ENCODE measurements at places on chromosomes 1 and 21.

GRCh38 chr1:107339775-107340174 is 198.9 kb downstream of the NTNG1 start:
- no peak for DNase-seq

DNA sequence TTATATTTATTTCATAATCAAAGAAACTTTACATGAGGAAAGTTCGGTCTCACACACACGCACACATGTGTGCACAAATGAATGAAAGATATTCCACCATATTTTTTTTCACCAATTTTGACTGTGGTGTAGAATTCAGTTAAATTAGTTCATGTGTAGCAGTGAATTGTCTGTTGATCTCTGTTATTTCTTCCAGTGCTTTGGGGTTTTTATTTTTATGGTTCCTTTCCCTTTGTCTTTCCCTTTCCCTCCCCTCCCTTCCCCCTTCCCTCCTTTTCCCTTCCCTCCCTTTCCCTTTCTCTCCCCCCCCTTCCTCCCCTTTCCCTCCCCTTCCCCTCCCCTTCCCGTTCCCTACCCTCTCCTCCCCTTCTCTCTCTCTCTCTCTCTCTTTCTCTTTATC is 8.9 kb downstream of the RYR2 start:
- DNase-seq = no peak

DNA sequence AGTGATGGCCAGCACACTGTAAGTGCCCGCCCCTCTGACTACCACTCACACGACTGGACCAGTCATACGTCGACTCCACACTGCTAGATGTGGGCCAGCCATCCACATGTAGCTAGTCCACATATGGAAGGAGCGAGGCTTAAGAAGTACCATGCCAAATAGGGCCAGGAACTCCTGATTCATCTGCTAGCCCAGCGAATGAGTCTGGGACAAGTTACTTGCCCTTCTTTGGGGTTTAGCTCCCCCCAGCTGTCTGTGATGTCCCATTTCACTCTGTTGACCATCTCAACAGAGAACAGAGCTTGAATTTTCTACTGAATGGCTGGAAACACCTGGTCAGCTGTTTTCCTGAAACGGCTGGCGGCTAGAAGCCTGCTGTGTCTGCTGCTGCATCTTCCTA is 5.8 kb downstream of the CSRP1 start:
- no peak for DNase-seq

DNA sequence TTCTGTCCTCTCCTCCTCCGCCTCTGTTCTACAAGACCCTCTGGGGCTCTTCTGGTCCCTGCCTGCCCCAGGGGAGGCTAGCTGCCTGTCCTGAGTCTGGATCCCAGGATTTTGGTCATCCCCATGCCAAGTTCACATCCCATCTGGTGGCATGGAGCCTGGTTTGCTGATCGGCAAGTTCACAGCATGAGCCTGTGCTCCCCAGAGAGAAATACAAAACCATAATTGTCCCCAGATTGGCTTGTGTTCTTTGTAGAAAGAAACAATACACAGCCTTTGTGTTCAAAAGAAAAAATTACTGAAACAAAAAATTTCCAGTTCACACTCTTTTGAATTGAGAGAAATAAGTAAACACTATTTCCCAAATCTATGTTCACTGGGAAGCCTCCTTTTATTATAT is 149.4 kb upstream of the ZC3H12A start:
- DNase-seq = no peak

DNA sequence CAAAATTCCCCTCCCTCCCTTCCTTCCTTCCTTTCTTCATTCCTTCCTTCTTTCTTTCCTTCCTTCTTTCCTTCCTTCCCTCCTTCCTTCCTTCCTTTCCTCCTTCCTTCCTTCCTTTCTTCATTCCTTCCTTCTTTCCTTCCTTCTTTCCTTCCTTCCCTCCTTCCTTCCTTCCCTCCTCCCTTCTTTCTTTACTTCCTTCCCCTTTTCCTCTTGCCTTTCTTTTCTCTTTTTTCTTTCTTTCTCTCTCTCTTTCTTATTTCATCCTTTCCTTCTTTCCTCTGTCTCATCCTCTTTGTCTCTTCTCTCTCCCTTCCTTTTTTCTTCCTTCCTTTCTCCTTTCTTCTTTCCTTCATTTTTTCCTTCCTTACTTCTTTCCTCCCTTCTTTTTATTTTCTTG is 171.9 kb upstream of the BRINP3 start:
- DNase-seq = no peak

- no peak for DNase-seq
Measured at GRCh38 chr1:94260635-94261387, 23.4 kb upstream of the ARHGAP29 start.

- no peak for DNase-seq
Measured at GRCh38 chr1:3922201-3922725, 22.2 kb upstream of the C1orf174 start.

DNA sequence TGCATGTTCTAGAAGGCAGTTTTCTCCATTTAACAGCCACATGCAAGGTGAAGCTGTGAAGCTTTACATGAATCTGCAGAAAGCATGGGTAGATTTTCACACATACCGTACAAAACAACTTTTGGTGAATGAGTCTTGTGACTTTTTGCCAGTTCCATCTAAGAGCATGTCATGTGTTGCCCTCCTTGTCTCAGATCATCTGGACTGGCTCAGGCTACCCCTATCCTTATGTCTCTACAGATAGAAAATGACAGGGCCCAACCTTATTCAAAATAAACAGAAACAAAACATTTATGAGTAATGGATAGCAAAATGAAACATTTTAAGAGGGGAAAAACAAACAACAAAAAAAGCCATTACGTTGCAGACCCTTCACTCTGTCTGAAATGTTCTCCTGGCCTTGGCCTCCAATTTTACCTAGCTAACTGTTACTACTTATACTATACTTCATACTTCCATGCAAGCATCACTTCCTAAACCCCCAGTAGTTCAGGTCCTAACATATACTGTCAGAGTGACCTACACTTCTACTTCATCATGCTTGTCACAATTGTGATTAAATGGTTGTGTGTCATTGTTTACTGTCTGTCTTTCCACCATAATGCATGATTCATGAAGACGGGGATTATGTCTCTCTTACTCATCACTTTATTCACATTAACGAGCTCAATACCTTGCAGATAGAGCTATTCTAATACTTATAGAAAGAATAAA is 39.0 kb downstream of the LRRC8C start:
- no peak for DNase-seq

- DNase-seq = no peak
Measured at GRCh38 chr1:66383611-66384010, 150.3 kb upstream of the SGIP1 start.

GRCh38 chr21:43688906-43689305 is 29.5 kb downstream of the RRP1B start:
- no peak for DNase-seq

DNA sequence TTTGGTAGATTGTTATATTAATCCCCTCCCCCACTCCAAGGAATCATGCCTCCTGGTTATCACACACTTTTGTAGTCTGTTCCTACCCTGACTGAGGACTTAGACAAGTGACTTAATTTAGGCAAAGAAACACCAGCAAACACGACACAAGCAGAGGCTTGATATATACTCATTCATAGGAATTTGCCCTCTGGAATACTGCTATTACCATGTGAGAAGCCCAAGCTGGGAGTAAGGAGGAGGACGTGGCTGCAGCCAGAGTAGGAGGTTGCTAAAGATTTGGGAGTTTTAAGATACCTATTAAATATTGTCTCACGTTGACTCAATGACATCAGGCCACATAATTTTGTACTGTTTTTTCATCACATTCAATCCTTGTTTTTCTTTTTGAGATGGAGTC is 100.2 kb downstream of the LRRC53 start:
- no peak for DNase-seq

- DNase-seq = peak; percentile 24
Measured at GRCh38 chr1:229514578-229515275, 6.6 kb upstream of the NUP133 start.

- no peak for DNase-seq
Measured at GRCh38 chr1:6819246-6820040, 34.2 kb downstream of the CAMTA1 start.

GRCh38 chr1:21492356-21492625 is 16.9 kb upstream of the ALPL start:
- DNase-seq = no peak

DNA sequence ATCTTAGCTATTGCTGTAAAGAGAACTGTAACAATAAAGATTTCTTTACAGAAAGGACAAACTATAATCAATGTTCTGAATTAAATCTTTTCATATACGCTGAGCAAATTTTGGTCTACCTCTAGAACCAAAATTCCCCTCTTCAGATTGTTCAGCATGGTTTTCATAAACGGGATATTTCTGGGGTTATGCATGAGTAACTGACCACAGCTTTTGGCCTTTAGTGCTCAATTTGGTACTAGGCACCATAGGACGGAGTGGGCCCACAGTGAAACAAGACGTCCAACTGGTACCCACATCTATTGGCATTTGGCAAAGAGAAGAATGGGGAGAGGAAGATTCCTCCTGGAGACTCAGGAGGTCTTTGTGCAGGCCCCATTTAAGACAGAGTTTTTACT is 184.5 kb downstream of the TGFBR3 start:
- DNase-seq = no peak

DNA sequence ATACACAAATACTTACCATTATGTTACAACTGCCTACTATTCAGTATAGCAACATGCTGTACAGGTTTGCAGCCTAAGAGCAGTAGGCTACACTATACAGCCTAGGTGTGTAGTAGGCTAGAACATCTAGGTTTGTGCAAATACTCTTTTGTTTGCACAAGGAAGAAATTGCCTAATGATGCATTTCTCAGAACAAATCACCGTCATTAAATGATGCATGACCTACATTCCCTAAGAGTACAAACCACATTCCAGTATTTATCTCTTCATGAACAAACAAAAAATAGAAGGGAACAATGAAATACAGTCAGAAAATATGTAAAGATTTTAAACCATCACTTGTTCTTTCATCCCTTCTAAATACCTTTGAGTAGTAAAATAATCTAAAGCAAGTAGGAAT is 109.7 kb upstream of the HP1BP3 start:
- no peak for DNase-seq

DNA sequence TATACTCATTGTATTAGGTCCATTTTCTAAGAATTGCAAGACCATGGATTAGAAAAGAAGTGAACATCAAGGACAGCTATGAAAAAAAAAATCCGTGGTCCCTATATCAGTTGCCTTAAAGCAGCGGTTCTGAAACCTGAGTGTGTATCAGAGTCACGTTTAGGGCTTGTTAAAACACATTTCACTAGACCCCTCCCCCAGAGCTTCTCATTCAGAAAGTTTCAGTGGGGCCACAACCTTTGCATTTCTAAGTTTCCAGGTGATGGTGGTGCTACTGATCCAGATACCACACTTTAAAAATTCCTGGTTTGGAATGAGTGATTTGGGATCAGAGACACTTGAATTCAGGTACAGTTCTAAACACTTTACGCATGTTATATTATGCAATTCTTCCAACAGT is 96.1 kb upstream of the PRMT6 start:
- DNase-seq = peak; percentile 1

DNA sequence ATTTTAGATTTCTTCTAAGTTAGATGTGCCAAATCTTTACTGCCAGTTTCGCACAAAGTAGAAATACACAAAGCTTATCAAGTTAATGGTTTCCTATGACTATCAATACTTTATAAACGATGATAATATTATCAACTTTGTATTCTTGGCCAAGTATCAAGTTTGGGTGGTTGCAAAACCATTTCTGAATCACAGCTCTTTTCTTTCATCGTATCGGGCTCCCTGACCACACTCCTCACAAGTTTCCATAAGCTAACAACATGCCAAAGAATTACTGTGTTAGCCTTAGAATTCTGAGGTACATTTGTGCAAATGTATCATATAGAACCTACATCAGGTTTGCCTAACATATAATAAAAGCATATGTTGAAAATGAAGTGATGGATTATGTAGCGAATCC is 311.0 kb downstream of the KCTD3 start:
- no peak for DNase-seq

DNA sequence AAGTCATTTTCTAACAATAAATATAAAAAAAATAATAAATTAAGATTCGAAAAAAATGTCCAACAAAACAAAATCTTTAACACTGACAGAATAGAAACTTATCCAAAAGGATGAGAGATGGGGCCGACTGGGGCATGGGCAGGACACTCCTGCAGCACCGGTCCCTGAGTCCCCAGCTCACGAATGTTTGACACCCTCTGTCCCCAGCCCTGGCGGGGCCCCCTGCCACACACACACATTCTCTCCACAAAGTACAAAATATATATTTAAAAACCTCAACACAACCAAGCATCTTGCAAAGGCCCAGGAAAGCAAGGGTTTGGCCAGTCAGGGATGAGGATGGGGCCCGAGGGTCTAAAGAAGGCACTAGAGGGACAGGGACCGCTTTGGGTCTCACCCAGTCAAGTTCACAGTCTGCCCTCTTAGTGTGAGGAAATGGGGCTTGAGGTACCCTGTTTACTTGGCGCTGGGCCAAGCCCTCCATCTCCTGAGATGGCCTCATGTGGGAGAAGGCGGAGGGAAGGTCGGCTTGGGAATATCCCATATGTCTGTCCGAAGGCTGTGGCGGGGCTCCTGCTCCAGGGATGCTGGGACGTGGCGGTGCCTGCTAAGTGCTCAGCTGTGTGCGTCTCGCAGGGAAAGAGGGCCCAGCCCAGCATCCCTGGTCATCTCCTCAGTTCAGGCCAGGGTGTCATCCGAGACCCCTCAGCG is 31.3 kb downstream of the EPHA2 start:
- DNase-seq = no peak

DNA sequence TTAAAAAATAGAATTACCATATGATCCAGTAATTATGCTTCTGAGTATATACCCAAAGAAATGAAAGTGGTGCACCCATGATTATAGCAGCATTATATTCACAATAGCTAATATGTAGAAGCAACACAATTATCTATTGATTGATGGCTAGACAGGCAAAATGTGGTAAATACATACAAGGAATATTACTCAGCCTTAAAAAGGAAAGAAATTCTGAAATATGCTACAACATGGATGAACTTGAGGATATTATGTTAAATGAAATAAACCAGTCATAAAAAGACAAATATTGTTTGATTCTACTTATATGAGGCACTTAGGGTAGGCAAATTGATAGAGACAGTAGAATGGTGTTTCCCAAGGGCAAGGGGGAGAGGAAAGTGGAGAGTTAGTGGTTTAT is 80.8 kb downstream of the MAP3K7CL start:
- no peak for DNase-seq

- no peak for DNase-seq
Measured at GRCh38 chr1:109282497-109282951, 421 bp downstream of the PSRC1 start.

DNA sequence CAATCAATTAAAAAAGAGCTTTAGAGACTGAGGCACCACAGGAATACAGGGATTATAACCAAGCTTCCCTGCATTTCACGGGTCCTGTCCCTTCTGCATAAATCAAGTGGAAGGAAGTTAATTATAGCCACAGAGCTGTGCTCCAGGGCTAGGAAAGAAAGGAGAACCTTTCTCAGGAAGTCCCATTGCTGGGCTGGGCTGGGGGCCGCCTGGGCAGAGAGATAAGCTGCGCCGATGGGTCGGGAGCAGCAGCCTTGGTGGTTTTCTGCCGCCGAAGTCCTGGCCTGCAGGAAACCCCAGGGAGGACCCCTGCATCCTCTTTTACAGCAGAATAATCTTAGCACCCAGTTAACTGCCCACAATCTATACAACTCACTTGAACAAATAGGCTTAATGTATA is 12.6 kb upstream of the CD34 start:
- DNase-seq = no peak

GRCh38 chr1:153698020-153698922 is 19.8 kb downstream of the NPR1 start:
- no peak for DNase-seq
